ENCODE measurements at places on chromosomes 2 and 18.

GRCh38 chr18:55265984-55266383, 306.7 kb upstream of the CCDC68 start:
- DNase-seq = no peak

- DNase-seq = no peak
Observed at GRCh38 chr2:234483568-234484251, 13.2 kb downstream of the ARL4C start.

DNA sequence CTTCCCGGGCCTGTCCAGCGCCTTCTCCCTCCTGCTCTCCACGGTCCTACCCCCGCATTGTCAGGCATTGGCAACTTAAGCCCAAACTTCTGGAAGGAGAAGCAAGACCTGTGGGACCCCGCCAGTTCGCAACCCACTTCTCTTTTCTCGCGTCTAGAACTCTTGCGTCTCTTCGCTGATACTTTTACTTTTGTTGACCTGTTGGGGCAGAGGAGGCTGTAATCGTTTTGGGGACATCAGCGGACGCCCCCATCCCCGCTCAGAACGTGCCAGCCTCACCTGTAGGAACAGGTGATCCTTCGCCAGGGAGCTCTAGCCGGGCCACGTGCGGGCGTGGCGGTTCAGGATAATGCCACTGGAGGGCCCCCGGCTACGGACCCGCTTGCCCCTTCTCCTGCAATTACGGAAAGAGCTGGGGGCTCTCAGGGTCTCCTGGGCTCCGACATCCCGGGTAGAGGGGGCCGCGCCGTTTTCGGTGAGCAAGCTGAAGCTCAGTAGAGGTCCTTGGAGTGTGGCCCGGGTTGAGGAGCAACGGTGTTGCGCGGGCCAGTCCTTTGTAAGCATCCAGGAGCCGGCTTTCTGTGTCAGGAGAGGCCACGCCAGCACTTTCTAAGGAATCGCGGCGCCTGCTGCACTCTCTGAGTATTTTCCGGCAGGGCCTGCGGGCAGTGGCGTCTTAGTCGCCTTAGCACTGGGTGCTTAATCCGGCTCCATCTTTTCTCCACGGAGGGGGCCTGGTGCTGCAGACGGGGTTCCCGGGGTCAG, 1.6 kb downstream of the MTCL1 start:
- peak; percentile 62 for DNase-seq

- no peak for DNase-seq
Observed at GRCh38 chr2:45353879-45354278, 257.2 kb downstream of the SRBD1 start.

GRCh38 chr18:21745231-21745630, 4.6 kb downstream of the MIB1 start:
- DNase-seq = no peak

DNA sequence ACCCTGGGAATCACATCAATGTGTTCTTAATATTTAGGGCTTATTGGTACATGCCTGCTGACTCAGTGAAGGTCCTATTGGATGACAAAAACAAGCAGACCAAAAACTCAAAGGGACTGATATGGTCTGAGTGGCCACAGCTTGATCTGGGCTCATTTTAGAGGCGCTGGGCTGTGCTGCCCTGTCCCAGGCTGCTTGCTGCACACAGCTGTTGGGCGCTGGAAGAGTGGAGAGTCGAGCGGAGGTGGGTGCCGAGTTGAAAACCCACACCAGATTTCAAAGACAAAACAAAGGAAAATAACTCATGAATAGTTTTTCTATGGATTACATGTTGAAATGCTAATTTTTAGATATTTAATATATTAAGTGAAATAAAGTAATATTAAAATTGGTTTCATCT, 68.5 kb downstream of the LONRF2 start:
- no peak for DNase-seq

- no peak for DNase-seq
Observed at GRCh38 chr2:151762694-151763093, 28.4 kb upstream of the NEB start.

DNA sequence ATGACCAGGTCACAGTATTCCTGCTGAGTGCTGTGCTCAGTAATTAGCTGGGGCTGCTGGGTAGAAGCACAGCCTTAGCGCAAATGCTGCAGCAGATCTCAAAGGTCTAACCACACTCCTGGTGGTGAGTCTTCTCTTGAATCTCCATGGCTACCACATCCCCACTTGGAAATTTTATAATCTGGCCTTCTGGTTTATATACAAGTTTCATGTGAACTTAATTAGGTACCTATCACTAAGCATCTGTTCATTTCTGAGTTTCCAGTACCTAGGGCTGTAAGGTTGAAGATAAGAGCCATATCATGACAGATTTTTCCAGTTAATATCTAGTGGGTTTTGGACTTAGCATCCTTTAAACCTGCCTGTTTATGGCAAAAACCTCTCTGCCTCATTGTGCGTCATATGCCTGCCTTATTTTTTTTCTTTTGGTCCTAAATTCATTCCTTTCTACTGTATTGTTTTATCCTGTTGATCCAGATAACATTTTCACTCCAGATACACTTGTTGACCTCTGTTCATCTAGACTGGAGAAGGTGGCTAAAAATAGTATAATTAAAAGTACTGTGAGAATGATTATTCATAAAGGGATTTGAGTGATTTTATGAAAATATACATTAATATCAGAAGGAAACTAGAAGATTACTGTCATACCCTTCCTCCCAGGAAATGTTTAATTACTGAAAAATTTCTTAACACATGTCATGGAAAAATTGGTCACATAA, 168.4 kb upstream of the THUMPD2 start:
- DNase-seq = no peak

- no peak for DNase-seq
Observed at GRCh38 chr2:186907897-186908296, 58.9 kb upstream of the ZSWIM2 start.

GRCh38 chr2:88613921-88614320, 13.3 kb downstream of the EIF2AK3 start:
- DNase-seq = no peak

- no peak for DNase-seq
Observed at GRCh38 chr2:219079417-219079816, 18.7 kb upstream of the IHH start.

DNA sequence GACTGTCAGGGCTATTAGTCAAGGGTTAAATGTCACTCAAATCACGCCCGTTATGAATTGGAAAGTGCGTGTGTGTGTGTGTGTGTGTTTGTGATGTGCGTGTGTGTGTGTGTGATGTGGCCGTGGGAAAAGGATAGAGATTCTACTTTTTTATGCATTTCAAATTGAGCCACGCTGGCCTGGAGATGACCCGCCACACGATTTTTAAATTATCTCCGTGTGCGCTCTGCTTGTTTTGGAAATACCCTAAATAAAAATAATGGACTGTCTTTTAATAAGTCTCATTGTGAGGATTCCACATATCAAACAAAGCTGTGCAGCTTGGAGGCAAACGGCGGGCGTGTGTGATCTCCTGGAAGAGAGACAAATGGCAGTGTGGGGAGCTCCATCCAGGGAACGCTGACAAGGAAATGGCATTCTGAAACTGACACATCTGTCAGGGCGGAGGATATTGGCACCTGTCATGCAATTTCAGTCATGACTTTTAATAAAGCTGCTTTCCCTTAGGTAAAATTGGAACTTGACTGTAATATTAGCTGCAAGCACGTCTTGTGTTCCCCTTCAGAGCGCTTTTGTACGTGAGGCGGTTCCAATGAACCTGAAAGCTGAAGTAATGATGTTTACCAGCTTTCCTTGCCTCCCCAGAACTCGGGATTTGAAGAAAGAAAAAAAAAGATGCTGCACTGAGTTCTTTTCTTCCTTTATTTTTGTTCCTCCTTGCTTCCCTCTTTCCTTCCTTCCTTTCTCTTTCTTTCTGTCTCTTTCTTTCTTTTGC, 381.8 kb upstream of the SMIM21 start:
- no peak for DNase-seq

- no peak for DNase-seq
Observed at GRCh38 chr18:48615566-48616401, 77.0 kb downstream of the CTIF start.

GRCh38 chr2:160941290-160941846, 218.9 kb upstream of the TANK start:
- no peak for DNase-seq

DNA sequence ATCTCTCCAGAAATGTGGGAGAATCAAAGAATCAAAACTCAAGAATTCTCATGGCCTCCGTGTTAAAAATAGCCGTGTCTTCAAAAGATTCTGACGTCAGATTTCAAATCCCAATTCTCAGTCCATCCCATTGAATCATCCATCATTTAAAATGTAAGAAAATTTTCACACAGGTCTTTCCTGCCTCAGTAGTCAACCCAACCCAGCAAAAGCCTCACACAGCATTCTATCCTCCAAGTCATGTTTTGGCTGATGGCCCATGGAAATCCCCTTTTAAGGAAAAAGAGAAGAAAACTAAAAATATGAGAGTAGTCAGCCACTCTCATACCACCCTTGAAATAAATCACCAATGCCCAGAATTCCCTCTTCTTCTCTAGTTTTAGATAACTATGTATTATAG, 211.8 kb downstream of the C1D start:
- DNase-seq = no peak

DNA sequence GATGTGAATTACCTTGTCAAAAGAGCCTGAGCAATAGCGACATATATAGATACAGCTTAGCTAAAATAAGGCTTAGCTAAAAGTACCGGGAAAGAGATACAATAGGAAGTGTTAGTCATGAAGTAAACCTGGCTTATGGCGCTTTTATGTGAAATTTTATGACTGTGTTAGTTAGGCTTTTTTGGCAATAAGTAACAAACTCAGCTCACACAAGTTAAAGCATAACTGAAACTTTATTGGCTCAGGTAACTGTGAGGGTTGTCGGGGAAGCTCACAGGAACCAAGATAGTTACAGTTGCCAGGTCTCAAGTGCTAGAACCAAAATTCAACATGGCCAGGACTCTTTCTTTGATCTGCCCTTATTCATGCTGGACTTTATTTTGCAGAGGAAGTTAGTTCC, 925.0 kb upstream of the GYPC start:
- DNase-seq = no peak

- no peak for DNase-seq
Observed at GRCh38 chr2:203664029-203664755, 42.2 kb upstream of the CD28 start.

DNA sequence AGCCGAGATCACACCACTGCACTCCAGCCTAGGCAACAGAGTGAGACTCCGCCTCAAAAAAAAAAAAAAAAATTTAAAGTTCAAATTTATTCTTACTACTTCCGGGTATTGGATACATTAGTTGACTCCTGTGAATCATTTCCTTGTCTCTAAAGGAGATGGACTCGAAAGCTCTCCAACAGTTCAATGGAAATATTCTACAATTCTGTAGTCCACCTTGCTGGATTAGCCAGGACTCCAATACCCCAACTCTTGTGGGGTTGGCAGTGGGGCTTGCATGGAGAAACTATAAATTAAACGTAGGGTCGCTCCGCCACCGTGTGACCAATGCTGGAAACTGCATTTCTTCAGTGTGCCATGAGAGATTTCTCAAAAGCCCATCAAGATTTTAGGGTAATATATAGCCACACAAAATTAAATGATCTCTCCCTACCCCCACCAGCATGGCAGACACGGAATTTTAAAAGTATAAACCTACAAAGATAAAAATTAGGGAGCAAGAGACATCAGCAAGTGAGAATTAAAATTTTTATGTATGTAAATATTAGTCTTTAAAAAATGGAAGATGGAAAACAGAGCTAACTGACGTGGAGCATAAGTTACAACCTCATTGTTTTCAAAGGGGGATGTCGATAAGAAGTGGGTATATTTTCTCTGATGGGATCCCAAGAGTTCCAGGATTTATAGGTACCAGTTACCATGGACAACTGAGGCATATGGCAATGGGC, 27.8 kb upstream of the GAREM2 start:
- DNase-seq = no peak

- no peak for DNase-seq
Observed at GRCh38 chr18:50283469-50284209, 2.3 kb upstream of the MBD1 start.

DNA sequence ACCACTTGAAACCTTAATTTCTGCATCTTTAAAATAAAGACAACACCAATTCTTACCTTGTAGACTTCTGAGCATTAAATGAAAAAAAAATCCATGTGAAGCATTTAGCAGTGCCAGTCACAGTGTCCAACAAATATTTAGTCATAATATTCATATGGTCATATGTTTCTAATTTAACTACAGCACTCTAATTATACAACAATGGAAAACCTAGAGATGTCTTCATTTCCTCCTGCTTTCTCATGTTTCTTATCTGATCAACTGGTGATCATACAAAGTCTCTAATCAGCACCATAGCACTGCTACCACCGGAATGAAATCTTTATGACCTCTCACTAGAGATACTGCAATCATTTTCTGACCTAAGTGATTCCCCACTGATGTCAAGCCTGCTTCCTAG, 10.2 kb upstream of the SCN3A start:
- DNase-seq = no peak

GRCh38 chr2:112141626-112142007, 3.4 kb downstream of the FBLN7 start:
- DNase-seq = no peak

DNA sequence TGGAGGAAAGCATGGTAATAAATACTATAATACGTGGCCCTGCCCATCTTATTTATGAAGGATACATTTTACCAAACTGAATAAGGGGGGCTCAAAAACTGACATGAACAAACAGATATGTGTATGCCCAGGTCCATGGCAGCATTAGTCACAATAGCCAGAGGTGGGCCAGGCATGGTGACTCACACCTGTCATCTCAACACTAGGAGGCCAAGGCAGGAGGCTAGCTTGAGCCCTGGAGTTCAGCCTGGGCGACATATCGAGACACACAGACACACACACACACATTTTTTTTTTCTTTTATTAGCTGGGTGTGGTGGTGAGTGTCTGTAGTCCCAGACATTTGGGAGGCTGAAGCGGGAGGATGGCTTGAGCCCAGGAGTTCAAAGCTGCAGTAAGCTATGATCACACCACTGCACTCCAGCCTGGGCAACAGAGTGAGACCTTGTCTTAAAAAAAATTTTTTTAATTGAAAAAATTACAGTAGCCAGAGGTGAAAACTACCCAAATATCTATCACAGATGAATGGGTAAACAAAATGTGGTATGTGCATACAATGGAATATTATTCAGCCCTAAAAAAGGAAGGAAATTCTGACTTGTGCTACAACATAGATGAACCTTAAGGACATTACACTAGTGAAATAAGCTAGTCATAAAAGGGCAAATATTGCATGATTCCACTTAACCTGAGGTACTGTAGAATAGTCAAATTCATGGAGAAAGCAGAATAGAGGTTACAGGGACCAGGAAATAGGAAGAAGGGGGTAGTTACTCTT, 8.0 kb downstream of the ATP8B1 start:
- no peak for DNase-seq

GRCh38 chr2:406231-406630, 118.3 kb upstream of the ALKAL2 start:
- no peak for DNase-seq
